Stimulated activated CD4-positive, alpha-beta T cell treated with anti-CD3 and anti-CD28 coated beads, Interleukin-2, amount 100 ng/mL, for 24 hours (primary cell): ENCODE measurements at places on chromosomes 5 and 9.

DNA sequence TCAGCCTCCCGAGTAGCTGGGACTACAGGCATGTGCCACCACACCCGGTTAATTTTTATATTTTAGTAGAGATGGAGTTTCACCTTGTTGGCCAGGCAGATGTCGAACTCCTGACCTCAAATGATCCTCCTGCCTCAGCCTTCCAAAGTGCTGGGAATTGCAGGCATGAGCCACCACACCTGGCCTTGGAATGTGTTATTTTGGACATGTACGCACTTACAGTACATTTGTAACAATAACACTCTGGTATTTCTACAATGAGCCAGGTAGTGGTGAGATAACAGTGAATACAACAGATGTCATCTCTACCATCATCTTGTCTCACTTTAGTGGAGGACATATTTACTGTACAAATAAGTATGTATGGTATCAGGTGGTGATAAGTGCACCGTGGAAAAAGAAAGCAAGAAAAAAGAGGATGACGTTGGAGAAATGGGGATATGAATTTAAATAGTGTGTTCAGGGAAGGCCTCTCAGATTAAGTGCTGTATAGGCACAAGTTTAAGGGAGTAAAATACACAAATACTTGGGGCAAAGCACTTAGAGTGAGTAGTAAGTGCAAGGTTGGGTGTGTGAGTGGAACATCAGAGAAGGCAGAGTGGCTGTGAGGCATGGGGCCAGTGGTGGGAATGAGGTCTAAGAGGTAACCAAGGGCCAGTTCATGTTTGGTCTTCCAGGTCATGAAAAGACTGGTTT, 100.1 kb downstream of the CDC42SE2 start:
- no peak for DNase-seq

- DNase-seq, result no peak
Observed at GRCh38 chr5:138241688-138242571, 28.8 kb upstream of the CDC23 start.

DNA sequence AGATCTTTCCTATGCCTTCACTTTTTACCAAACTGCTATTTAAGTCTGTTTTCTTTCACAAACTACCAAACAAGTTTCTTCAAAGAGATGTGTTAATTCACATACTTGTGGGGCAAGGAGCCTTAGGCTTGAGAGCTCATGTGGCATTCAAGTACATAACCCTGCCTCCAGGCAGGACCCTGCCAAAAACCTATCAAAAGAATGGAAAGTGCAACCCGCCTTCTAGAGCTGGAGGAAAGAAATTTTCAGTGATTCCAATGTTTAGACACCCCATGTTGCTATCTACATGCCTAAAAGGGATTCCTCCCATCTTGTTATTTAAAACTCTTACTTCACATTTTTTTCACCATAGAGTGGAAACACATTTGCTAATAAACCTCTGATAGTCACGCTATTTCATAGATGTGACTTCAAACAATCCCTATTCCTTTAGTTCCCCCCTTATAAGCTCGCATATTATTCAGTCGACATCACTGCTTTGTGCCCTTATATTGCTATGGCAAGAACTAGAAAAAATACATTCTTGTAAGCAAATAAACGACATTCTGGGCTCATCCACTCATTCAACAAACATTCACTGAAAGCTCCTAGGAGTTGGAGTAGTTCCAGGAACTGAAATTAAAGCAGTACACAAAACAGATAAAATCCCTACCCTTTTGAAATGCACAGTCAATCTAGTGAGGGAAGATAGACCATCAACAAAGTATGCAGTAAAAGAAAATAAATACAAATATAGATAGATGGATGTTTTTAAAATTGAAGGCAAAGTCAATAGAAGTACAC, 518.1 kb downstream of the ELAVL2 start:
- DNase-seq, result no peak

- no peak for DNase-seq
Observed at GRCh38 chr9:20570756-20571155, 51.5 kb downstream of the MLLT3 start.

- DNase-seq, result no peak
Observed at GRCh38 chr5:169511708-169512107, 71.9 kb upstream of the SPDL1 start.

- no peak for DNase-seq
Observed at GRCh38 chr9:6184749-6185645, 30.6 kb upstream of the IL33 start.

DNA sequence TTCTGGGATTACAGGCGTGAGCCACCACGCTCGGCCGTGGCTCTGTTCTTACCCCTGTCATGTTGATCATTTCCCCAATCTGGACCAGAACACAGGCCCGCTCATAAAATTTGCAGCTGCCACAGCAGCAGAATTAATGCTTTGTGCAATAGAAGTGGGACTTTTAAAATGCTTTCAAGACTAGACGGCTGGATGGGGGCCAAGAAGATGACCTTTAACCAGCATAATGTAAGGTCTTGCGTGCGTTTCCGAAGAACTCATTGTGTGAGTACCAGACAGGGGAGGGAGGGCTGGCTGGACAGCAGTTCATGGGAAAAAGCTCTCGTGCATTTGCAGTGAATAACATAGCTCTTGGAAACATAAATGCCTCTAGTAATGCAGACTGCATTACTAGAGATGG, 3.5 kb upstream of the WDR38 start:
- no peak for DNase-seq

- no peak for DNase-seq
Observed at GRCh38 chr9:136808806-136809158, 1.0 kb downstream of the RABL6 start.

DNA sequence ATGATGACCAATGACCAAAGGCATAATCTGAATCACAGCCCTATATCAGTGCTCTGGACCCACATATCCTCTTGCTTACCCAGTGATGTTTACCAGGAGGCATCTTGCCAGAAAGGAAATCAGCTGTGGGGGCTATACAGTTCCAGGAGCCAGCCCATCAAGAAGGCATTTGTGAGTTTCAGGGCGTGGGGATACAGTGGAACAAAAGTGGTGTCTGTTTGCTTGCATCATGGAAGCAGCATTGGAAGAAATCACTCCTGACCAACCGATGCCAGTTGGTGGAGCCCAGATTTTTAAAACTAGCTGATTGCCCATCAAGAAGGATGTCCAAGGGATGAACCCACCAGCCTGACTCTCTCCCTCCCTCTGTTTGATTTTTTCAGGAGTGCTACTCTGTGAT, 106.5 kb upstream of the EGFLAM start:
- DNase-seq, result no peak

DNA sequence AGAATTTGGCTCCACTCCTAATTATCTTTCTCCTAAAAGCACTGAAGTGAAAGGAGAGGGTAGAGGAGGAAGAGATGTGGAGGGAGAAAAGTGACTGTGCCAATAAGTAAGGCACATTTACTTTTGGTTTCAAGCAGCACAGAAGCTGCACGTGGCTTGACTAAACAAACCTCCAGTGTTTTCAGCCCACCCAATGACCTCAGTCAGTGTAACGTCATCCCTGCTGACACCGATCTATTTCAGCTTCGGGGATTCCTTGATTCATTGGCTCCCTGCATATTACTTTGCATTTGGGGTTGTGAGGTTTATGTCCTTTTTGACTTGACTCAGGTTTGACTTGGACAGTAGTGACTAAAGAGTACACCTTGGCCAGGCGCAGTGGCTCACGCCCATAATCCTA, 35.6 kb upstream of the NIM1K start:
- DNase-seq, result no peak
